ENCODE measurements at places on chromosomes 5 and 9.

DNA sequence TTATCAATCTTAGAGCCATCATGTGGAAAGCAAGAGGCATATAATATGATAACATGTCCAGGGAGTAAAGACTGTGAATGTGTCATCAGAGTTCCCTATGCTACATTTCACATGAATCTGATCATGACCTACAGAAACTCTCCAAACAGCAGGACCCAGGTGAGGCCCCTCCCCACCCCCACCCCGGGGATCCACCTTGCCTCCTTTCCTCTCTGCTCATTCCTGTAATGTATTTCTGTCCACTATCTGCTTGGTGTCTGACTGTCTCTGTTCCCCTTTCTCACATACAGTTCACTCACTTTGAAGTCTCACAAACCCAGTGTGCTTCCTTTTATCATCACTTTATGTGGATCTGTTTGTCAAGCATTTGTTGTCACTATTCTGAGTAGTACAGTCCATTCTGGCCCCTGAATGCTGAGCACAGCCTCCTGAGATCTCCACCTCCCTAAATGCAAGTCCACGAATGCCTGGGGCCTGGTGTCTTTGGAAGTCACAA, 76.4 kb upstream of the SMARCA2 start:
- no peak for DNase-seq

GRCh38 chr5:83069096-83069799, 7.9 kb downstream of the TMEM167A start:
- DNase-seq, result no peak

DNA sequence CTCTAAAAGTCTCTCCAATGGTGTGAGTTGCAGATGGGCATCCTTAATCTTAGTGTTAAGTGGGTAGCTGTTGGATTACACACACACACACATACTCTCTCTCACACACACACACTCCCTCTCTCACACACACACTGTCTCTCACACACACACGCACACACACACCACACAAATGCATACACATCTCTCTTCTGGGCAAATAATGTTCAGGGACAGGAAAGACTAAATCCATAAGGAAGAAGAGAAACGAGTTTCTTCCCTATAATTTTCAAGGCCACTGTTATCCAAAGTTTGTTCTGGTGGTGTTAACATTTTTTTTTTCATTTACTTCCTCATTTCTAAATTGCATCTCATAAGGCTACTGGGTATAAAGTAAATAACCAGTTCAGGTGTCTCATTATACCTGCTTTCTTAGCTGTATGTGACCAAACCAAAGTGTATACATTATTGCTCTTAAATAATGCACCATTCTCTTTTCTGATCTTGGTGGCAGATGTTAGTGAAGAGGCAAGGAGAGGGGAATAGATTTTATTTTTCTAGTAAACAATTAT, 22.5 kb upstream of the CCNH start:
- DNase-seq, result no peak

DNA sequence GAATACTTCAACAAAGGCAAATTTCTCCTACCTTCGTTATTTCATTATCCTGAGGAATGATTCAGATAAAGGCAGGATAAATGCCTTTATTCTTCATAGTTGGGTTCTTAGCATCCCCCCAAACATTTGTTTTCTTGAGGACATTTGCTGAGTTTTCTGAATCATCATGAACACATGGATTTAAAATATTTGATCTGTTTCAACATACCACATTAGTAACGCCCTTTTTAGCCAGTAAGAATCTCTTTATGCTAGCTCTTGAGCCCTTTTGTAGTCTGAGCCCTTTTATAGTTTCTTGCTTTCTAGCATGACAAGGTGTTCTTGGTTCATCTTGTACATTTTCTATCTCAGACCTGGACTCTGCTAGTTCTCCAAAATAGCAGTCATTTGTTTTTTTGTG, 27.9 kb downstream of the SKIC3 start:
- DNase-seq, result peak; percentile 76

DNA sequence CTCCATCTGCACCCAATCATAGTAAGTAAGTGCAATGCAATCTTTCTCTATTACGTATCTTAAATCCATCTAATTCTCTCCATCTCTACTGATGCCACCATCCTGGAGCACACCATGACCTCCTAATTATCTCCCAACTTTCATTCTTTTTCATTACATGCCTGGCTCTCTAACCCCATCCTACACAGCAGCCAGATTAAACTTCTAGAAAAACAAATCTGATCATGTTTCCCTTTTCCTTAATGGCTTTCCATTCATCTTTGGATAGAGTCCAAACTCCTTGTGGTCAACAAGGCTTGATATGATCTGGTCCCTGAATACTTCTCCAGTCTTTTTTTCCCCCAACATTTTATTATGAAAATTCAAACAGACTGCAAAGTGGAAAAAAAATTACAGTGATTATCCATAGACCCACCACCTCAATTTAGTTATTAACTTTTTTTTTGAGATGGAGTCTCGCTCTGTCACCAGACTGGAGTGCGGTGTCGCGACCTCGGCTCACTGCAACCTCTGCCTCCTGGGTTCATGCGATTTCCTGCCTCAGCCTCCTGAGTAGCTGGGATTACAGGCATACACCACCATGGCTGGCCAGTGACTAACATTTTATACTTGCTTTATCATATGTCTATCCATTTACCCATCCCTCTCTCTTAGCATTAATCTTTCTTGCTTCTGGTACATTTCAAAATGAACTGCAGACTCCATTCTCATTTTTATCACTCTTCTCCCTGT, 5.2 kb downstream of the PPP2R2B start:
- no peak for DNase-seq

DNA sequence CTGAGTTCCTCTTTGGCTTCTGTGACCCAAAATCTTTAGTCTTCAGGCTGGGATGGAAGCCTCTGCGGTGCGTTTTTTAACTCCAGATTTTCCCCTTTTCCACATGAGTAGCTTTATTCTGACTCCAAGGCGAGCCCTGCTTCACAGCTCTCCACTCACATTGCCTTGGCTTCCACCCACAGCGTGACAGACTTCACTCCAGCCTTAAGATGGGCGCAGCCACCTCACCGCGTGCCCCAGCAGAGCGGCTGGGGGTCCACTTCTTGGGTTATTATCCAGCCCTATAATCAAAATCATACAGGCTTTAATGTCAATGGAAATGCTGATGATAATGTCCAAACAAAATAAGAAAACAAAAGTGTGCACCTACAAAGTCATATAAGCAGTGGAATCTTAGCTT, 1.2 kb downstream of the EXOC3 start:
- DNase-seq, result no peak

DNA sequence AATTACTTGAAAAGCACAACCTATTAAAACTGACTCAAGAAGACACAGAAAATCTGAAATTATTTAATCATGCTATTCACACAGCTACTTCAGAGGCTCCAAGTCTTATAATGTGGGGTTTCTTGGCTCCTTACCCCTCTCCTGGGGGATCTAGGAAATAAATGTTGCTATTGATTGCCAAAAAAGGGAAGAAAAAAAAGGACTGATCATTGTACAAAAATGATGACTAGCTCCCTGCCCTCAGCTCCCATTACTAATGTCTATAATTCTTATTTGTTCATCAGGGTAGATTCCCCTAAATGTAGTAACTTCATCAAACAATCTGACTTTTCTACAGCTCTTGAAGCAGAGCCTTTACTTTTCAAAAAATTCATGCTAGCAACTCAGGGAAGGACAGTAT, 3.3 kb upstream of the SMC5 start:
- DNase-seq, result peak; percentile 62

DNA sequence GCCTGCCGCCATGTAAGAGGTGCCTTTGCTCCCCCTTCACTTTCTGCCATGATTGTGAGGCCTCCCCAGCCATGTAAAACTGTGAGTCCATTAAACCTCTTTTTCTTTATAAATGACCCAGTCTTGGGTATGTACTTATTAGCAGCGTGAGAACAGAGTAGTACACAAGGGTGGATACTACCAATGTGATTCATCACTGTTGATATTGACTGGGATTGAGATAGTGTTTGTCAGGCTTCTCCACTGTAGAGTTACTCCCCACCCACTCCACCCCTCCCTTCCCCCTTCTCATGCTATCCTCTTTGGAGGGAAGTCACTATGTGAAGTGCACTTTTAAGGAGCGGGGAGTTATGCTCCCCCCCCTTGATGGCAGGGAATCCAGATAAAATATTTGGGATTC, 11.4 kb upstream of the CRHBP start:
- no peak for DNase-seq

- DNase-seq, result no peak
Measured at GRCh38 chr5:115194676-115195075, 25.0 kb upstream of the TRIM36 start.

DNA sequence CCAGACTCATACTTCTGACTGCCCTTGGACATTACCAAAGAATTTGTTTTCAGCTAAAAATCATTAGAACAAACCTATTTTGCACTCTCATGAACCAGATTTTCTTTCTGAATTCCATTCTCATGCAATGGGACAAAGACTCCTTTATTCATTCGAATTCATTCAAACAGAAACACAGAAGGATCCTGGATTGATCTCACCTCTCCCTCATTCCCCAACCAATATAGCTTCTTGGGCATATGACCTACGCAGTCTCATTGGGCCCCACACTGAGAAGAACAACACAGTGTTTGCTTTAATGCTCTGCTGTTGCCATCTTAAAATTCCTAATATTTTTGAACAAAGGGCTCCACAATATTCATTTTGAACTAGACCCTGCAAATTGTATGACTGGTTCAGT, 392.4 kb downstream of the CTNND2 start:
- DNase-seq, result no peak

DNA sequence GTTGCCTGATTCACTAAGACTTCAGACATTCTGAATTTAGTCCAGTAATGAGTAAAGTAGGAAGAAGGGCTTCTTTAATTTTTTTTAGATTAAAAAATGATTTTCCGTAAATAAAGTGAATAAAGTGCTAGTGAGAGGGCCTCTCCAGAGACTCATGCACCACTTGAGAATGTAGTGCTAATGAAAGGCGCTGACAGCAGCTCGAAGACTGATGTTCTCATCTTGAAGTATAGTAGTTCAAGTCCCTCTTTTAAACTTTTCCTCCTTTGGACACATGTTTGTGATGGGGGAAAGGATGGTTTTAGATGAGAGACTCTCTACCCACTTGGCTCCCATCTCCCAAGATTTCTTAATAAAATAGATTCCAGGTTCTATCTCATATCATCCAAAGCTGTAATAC, 48.5 kb downstream of the G3BP1 start:
- no peak for DNase-seq

GRCh38 chr9:19640014-19640413, 148.8 kb downstream of the SLC24A2 start:
- DNase-seq, result no peak

GRCh38 chr9:115739096-115739875, 414.3 kb upstream of the PAPPA start:
- DNase-seq, result no peak

- DNase-seq, result peak; percentile 50
Measured at GRCh38 chr5:122415030-122415800, 103.2 kb downstream of the SNCAIP start.

GRCh38 chr9:73923796-73924195, 573.3 kb upstream of the RORB start:
- DNase-seq, result no peak

GRCh38 chr9:15543047-15543813, 9.6 kb upstream of the CCDC171 start:
- DNase-seq, result peak; percentile 76

GRCh38 chr5:95644351-95645042, 2.1 kb upstream of the RFESD start:
- DNase-seq, result peak; percentile 57

DNA sequence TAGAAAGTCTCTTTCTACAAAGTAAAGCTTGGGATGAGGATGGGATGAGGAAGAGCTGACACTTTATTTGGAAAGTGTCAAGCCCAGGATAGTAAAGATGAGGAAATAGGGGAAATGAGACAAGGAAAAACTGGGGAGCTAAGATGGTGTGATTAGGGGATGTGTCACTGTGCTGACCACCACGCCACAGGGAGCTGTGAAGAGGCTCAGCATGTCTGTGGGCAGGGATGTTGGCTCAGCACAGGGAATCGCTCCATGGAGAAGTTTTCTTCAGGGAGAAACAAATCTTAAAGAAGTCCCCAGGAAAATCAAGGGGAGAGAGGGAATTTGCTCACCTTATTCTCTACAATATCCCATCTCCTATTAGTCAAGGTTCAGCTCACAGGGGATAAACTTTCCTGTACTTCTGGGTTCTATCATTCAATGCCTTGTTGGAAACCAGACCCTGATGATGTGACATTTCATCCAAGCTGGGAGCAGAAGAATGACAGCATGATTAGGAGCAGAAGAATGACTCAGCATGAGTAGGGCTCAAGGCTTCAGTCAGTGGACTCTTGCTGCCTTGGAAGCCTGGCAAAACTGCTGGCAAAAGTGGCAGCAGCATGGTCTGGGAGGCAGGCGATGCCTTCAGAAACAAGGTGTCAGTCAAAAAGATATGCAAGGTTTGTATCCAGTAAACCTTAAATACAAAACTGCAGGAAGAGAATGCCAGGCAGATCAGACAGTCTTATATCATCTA, 4.9 kb downstream of the HSPB3 start:
- peak; percentile 61 for DNase-seq

GRCh38 chr9:114344692-114345091, 15.0 kb downstream of the ORM2 start:
- no peak for DNase-seq

DNA sequence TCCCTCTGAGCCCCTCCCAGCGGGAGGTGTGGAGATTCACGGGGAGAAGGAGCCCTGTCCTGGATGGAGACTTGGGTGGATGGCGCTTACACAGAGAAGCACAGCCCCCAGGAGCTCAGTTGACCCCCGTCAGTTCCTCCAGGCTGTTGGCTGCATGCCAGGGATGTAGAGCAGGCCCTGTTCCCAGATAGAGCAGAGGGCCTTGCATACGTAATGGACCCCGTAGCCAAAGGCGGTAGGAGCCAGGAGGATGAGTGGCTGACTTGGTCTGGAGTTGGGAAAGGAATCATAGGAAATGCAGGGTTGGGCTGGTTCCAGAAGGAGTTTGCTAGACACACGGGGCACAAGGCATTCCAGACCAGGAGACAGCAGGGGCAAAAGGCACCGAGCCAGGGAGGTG, 2.5 kb downstream of the PMPCA start:
- DNase-seq, result no peak

GRCh38 chr9:6498982-6499381, 86.0 kb downstream of the UHRF2 start:
- DNase-seq, result peak; percentile 77

DNA sequence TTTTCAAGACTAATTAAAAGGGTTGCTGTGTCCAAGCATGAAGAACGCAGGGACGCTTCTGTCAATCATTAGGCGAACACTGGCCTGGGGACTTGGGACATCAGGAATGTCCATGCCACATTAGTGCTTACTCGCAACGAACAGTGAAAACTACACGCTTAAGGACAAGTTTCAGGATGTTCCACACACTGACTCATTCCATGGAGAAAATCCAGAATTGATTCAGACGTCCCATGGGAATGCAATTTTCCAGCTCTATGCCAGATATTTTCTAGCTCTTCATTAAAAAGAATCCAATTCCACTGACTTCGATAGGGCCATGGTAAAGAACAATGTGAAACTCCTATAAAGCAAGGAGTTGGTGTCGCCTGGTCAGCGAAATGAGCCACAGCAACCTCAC, 98.2 kb downstream of the CAMSAP1 start:
- no peak for DNase-seq

DNA sequence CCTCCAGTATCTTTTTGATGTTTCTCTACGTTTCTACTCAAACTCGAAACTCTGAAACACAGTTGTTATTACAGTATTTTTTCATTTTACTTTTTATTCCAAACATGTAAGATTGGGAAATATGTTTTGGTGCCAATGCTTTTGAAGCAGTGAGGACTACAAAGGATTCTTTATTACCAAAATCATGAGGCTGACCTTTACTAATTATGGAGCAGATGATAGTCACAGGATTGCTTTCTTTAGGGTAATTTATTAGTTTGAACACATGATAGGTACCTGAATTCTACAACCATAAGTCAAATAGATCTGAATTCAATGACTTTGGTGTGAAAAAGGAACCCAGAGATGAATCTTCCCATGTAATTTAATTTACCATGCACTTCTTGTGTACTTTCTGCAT, 2015.1 kb upstream of the C9orf72 start:
- no peak for DNase-seq
